CMK (cell line): ENCODE measurements at places on chromosomes 11 and 22.
A peak's percentile ranks its signal among the peaks of the same experiment; 100 is the strongest.

DNA sequence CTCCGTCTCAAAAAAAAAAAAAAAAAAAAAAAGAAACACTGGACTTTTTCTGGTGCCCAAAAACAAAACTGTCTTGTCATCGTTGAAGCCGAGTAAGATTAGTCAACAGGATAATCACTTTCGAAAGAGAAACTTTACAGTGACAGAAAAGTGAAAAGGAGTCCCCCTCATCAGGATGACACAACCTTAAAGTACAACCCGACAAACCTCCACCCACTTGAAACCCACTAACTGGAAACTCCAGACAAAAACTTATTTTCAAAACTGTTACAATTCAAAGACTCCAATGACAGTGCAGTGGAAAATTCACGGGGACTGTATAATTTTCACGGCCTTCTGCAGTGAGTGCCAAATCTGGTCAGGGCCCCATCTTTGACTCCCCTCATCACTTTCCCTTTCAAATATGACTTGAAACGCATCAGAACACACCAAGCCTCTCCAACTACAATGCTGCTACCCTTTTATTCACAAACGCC lies 1.3 kb downstream of the DENND5A start:
- DNase-seq = no peak

- DNase-seq = no peak
Observed at GRCh38 chr22:46079093-46079860, 71.0 kb upstream of the PPARA start.

DNA sequence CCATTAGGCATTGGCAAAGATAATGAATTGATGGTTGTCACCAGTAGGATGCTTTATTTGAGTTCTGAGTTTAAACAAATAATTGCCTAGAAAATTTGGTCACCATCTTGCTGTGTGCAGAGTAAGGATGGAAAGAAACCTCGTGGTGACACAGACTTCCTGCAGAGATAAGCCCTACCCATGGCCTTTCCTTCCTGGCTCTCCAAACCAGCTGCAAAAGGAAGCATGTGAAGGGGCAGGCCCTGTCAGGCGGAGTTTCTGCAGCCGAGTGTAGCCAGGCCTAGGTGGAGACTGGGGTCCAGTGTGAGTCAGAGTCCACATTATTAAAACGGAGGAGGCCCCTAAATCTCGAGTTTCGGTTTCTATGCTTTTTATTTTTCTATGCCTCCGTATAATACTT lies 83.1 kb upstream of the ADSL start:
- DNase-seq = peak; percentile 74

DNA sequence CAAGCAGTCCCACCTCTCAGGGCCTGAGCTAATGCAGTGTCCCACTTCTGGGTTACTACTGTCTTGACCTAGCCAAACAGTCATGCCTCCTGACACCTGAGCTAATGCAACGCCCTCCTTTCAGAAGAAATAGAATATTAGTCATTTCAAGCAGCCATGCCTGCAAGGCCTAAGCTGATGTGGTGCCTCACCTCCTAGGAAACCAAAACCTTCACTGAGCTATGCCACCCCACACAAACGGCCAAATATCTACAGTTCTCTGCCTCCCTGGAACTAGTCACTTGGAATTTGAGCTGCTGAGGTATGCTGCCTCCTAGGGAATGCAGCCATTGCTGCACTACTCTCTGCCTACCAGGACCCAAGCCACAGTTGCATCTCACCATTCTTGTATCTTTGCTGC lies 8.3 kb upstream of the MS4A6E start:
- DNase-seq = no peak

DNA sequence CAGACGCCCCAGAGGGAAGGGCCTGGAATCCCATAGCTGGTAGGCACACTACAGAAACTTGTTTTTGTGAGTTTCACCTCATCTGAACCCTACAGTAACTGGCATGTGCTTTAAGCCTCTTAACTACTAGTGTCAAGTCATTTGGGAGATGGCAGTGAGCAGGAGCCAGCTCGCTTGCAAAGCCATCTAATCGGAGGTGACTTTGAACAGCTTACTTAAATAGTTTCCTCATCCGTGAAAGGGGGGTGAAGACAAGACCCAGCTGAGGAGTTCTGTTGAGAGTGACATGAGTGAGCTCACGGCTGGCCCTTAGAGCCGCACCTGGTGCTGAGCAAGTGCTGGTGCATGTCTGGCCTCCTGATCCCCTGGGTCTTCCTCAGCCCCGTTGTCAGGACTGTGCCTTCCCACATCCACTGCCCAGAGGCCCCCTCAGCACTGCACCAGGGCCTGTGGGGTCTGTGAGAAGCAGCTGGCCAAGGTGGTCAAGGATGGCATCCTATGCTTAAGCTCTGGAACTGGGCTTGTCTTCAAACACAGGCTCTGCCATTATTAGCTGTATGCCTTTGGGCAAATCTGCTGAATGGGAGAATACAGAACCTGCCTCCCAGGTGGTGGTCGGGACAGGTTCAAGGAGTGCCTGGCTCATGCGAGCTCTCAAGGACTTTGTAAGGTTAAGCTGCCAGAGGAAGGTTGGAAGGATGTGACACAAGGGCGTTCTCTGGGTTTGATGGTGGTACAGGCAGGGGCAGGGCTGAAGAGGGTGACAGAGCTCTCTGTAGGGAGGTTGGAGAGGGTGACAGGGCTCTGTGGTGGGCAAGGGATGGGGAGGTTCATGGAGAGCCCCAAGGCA lies 27.3 kb downstream of the INCENP start:
- DNase-seq = no peak

DNA sequence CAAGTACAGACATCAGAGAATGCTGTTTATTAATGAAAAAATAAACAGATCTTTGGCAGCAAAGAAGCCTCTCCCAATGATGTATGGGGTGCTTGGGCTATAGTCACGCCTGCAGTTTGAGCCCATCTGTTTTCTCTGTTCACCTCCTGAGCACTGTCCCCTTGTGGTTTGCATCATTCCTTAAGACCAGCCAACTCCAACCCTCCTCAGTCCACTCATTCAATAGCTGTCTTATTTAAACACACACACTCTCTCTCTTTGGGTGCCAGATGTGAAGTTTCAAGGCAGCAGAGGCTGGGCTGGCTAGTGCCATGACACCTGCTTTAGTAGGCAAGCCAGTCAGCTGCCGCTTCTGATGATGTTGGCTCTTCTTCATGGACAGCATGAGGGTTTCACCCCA lies 58.1 kb downstream of the POLD3 start:
- no peak for DNase-seq

- DNase-seq = no peak
Observed at GRCh38 chr22:23396362-23397007, 183.6 kb downstream of the IGLL1 start.

- DNase-seq = no peak
Observed at GRCh38 chr11:40133498-40133897, 1326.0 kb downstream of the LRRC4C start.

DNA sequence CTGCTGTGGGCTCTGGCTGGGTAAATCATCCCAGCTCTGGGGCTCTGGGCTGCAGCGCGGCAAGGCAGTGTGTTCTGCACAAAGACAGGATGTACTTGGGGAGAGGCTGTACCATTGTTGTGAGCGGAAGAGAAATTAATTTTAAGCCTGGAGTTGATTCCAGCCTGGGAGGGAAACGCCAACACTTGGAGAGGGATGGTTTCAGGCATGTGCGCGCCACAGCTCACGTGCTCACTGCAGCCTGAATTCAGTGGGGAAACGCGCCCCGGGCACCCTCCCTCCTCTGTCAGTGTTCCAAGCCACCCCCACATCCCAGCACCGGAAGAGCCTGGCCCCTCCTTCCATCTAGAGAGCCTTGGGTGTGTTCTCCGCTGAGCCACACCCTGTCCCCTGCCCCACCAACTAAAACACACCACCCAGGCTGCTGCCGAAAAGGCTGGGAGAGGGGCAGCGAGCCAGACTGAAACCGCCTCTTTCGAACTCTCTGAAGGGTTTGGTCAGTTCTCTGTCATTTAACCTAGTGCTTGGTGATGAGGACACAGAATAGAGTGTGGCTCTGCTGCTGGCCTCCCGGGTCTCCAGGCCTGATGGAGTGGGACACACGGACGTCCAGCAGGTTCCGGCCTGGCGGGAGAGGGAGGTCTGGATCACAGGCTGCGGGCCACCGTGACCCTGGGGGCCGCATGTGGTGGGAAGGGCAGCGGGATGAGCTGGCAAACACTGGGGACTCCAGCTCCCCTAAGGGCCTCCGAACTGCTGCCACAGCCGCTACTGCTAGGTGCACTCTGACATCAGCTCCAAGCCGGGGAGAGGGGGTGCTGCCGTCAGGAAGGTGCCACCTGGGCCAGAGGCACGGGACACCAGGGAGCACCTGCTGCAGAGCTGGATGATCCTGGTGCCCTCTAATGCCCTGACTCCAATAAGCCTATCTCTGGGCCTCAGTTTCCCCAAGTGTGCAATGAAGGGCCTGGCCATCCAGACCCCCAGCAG lies 230.8 kb downstream of the CTTN start:
- no peak for DNase-seq

GRCh38 chr11:87176044-87176443 lies 138.3 kb downstream of the TMEM135 start:
- no peak for DNase-seq

DNA sequence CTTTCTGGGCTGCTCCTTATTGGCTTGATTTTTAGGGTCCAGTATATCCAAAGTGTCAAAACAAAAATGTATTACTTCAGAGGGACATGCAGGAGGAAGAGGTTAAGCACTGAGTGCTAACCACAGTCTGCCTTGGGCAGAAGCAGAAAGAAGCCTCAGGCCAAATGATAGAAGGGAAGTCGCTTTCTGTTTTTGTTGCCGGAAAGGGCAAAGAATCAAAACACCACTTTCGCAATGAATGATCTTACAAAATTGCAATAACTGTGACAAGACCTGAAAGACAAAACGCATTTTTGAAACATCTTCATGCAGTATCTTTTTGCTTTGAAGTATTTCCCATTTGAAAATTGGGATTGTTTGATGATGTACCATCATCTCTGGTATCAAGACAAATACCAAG lies 70.1 kb upstream of the PICALM start:
- no peak for DNase-seq

GRCh38 chr11:20754933-20755332 lies 85.5 kb downstream of the NELL1 start:
- no peak for DNase-seq

GRCh38 chr22:34877506-34877905 lies 188.5 kb upstream of the ISX start:
- no peak for DNase-seq

- DNase-seq = no peak
Observed at GRCh38 chr22:44328326-44328725, 15.6 kb upstream of the SHISAL1 start.

- no peak for DNase-seq
Observed at GRCh38 chr11:6928916-6929315, 2.7 kb downstream of the ZNF215 start.

- DNase-seq = no peak
Observed at GRCh38 chr11:115784796-115785521, 280.7 kb upstream of the CADM1 start.

- no peak for DNase-seq
Observed at GRCh38 chr22:47327241-47327640, 564.8 kb downstream of the TBC1D22A start.

DNA sequence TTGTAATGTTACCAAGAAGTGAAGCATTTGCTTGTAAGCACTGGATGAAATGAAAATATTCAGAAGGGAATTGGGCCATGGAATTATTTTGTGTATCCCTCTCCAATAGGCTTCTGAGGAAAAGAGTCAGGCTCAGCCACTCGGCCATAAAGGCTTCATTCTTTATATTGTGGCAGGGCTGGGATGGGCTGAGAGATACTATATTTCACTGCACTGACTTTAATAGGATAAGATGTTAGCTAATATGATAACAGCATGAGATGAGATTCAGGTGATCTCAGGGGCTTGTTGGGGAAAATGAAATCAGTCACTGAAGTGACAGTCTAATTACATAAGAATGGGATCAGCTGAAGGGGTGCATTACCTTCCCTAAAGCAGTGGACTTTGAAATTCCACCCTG lies 7.3 kb upstream of the TRIM44 start:
- no peak for DNase-seq

DNA sequence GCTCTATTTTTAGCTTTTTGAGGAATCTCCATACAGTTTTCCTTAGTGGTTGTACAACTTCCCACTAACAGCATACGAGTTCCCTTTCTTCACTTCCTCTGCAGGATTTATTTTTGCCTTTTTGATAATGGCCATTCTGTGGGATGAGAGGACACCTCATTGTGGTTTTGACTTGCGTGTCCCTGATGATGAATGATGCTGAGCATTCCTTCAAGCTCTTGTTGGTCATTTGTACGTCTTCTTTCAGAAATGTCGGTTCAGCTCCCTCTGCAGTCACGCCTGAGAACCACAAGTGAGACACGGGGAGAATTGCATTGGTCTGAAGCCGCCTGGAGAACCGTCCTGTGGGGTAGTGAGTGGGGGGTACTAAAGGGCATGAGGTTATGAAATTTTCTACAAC lies 2.0 kb upstream of the KRTAP5-10 start:
- no peak for DNase-seq

DNA sequence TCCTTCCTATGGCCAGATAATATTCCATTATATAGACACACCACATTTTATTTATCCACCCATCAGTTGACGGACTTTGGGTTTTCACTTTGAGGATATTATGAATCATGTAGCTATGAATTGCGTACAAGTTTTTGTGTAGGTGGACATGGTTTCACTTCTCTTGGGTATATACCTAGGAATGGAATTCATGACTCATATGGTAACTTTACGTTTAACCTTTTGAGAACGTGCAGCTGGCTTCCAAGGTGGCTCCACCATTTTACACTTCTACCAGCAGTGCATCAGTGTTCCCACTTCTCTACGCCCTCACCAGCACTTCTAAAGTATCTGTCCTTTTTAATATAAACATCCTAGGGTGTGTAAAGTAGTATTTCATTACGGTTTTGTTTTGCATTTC lies 112.0 kb downstream of the PLEKHA7 start:
- no peak for DNase-seq

DNA sequence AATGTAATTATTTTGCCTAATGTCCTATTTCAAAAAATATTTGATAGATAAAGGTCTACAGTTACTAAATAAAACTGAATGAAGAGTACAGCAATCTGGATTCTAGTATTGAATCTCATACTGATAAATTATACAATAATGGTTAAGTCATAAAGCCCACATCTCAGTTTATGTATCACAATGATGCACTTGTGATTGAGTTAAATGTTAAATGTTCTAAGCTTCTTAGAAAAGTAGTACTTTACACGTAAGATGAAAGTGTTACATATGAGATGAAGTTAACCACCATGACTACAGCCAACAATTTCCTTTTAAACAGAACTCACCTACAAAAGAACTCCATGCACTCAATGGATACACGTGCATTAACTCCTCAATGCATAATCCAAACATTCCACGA lies 51.7 kb downstream of the PHF21A start:
- DNase-seq = no peak

DNA sequence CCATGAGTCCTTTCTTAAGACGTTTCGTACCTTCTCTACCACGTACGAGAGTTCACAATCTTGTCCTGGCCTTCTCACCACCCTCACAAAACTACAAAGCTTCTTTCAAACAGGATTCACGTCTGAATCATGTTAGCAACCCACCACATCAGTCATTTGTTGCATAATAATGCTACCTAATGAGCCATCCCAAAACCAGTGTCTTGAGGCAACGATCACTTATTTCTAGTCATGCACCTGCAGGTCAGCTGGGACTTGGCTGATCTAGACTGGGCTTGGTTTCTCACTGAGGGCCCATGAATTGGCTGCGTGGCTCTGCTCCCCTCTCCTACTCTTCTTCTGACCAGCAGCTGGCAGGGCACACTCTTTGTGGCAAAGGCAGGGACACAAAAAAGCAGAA lies 28.3 kb downstream of the LARGE1 start:
- DNase-seq = no peak

GRCh38 chr11:61357233-61357893 lies 4.3 kb downstream of the CYB561A3 start:
- no peak for DNase-seq

GRCh38 chr11:33013755-33014154 lies 1.9 kb upstream of the DEPDC7 start:
- DNase-seq = no peak
